ENCODE measurements at places on chromosomes 5 and 9. TPM values are rescaled to one million over a fixed set of nuclear protein-coding genes. Genes with fewer than 3 reads are reported as not detected.
A peak's percentile ranks its signal among the peaks of the same experiment; 100 is the strongest.

ORM2 gene
- not detected for total RNA-seq

ARID3C gene
- total RNA-seq, result not detected

DNA sequence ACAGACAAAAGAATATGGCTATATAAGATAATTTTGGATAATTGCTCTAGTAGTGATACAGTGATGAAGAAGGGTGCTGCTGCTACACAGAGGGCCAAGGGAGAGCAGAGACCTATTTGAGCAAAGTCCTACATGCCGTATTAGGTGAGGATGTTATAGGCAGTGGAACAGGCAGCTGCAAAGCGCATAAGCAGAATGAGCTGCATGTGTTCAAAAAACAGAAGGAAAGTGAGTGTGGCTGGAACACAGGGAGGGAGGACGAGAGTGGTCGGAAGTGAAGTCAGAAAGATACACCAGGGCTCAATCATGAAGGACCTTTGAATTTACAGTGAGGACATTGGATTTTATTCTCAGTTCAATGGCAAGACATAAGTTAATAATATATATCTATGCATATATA, 35.4 kb downstream of the ITGA2 start:
- no peak for DNase-seq
- no peak overlapping the region for H3K4me3 ChIP-seq
- H3K4me1 ChIP-seq, result peaks cover 13% of the 10 kb centered on the region
- H3K27me3 ChIP-seq, result no peaks in the 10 kb centered on the region
- no peaks in the 10 kb centered on the region for H3K36me3 ChIP-seq

UNC5A gene
- not detected for total RNA-seq

OR4F3 gene
- total RNA-seq, result not detected

- H3K36me3 ChIP-seq, result no peaks in the 10 kb centered on the region
- no peak overlapping the region for H3K4me3 ChIP-seq
- H3K27ac ChIP-seq, result no peak overlapping the region
- no peaks in the 10 kb centered on the region for H3K27me3 ChIP-seq
- H3K4me1 ChIP-seq, result no peaks in the 10 kb centered on the region
- no peak for DNase-seq
These were observed 37.1 kb upstream of the CTNNAL1 start for GRCh38 chr9:109050444-109050843.

- no peak for DNase-seq
- H3K27me3 ChIP-seq, result no peaks in the 10 kb centered on the region
- no peak overlapping the region for H3K27ac ChIP-seq
- H3K4me1 ChIP-seq, result peaks cover 47% of the 10 kb centered on the region
- no peak overlapping the region for H3K4me3 ChIP-seq
- H3K36me3 ChIP-seq, result no peaks in the 10 kb centered on the region
These were observed 3.6 kb downstream of the RIC1 start for GRCh38 chr9:5632540-5632939.

DNA sequence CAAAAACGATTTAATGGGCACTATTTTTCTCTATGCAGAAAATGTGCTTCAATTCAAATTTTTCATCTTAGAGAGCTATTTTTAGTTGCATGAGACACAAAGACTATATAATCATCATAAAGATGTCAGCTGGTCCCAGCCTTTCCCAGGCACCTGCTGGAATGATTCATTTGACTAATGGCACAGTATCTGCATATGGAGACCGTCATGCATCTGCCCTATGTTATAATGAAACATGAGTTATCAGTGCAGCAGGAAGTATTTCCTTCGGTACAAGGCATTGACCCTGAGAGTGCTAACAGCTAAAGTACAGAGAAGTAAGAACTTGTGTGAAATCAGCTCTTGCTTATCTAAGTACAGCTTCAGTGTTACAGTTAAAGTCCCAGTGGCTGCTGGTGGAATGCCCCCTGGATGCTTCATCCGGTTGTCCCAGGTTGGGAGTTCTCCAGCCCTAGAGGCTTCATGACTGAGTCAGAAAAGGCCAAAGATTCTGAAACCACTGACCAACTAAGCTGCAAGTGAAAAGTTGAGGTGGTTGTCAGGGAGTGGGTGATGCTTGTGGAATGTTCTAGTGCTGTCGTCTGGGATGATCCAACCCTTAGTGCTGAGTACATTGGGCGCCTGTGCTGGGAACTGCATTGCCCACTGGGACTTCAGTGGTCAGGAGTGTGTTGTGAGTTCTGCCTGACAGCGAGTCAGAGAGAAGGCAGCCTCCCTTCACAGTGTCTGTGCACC, 57.2 kb downstream of the MTRR start:
- no peak overlapping the region for H3K27ac ChIP-seq
- no peaks in the 10 kb centered on the region for H3K27me3 ChIP-seq
- no peaks in the 10 kb centered on the region for H3K4me1 ChIP-seq
- no peak for DNase-seq
- no peak overlapping the region for H3K4me3 ChIP-seq

PCSK1 gene
- total RNA-seq, result 1.7 TPM

CYSRT1 gene
- total RNA-seq, result 24.3 TPM

- no peaks in the 10 kb centered on the region for H3K36me3 ChIP-seq
- H3K27ac ChIP-seq, result no peak overlapping the region
- no peaks in the 10 kb centered on the region for H3K27me3 ChIP-seq
- peaks cover 13% of the 10 kb centered on the region for H3K4me1 ChIP-seq
- DNase-seq, result no peak
These were observed 38.2 kb downstream of the TRIP13 start for GRCh38 chr5:930866-931265.

NREP gene
- total RNA-seq, result 6.1 TPM

GRCh38 chr5:139147483-139148087, 50.6 kb downstream of the SIL1 start:
- DNase-seq, result no peak
- H3K27ac ChIP-seq, result peak overlapping the region; percentile 72
- H3K4me3 ChIP-seq, result no peak overlapping the region
- no peaks in the 10 kb centered on the region for H3K27me3 ChIP-seq
- H3K36me3 ChIP-seq, result no peaks in the 10 kb centered on the region

DNA sequence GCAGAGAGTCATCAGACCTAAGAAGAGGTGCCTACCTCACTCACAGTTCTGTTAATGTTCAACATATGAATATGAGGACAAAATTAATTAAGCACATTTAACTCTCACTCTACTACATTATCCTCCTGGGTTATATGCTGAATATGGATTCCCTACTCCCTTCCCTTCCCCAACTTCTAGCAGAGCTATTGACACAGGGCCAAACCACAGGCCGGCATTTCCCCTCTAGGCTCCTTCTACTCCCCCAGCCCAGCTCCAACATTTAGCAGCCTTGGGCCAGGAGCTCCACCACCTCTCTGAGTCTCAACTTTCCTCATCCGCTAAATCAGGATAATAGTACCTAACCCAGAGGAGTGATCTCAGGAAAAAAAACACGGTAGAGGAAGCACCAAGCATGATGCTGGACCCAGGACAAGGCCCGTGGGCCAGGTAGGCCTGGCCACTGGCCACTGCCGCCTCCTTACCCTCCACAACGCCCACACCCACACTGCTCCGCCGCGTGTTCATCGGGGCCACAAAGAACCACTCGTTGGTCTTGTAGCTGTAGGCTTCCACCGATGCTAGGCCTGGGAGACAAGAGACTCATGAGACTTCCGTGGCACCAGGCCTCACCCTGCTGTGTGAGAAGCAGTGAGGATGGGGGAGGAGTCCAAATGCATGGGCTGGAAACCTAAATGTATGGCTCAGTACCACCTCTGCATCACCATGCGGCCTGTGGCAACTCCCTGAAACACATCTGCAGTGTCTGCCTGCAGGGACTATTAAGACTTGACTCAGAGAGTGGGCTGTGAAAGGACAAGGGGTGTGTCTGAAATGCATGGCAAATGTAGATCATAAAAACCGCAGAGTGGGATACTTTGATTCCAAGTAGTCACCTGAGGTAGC, 98.8 kb downstream of the KLHL3 start:
- no peak overlapping the region for H3K27ac ChIP-seq
- DNase-seq, result no peak
- no peak overlapping the region for H3K4me3 ChIP-seq
- H3K4me1 ChIP-seq, result no peaks in the 10 kb centered on the region
- no peaks in the 10 kb centered on the region for H3K27me3 ChIP-seq
- peaks cover 6% of the 10 kb centered on the region for H3K36me3 ChIP-seq

DNA sequence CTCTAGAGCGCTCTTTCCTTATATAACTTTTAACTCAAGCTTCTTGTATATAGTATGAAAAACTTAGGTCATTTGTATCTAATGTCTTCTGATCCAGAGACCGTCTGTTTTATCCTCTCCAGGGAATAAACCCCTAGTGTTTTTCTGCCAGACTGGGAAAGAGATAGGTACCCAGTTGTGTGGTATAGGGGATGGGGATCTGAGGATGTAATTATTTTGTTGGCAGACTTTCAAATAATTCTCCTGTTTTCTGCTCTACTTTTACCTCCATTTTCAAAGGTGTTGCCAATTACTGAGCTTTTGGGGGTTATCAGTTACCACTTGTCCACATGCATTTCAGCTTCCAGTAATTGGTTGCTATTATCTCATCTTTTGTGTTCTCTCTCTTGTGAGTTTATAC, 17.9 kb downstream of the CCDC171 start:
- no peak overlapping the region for H3K27ac ChIP-seq
- no peaks in the 10 kb centered on the region for H3K36me3 ChIP-seq
- no peak for DNase-seq
- H3K4me1 ChIP-seq, result no peaks in the 10 kb centered on the region

AGPAT2 gene
- 87.2 TPM for total RNA-seq

CXXC5 gene
- total RNA-seq, result 51.8 TPM

DNA sequence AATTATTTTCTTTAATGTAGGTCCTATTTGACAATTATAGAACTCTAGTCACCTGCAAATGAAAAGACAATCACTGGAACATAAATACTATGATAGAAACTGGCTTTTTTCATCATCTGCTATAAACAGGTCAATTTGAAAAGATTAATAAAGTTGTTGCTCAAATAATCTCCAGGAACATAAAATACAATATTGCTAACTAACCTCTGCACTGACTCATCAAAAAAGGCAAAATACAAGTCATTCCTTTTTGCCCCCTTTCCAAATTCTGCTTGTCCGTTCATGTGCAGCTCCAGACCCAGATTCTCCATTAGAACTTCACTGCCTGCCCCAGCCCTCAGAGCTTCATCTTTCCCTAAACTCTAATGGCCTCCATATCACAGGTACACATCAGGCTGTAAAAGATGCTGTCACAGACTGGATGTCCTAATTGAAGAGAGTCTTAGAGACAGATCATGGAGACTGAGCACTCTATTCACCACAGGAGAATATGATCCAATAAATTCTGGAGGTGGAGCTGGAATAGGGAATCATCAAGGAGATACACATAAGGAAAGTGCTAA, 1.6 kb downstream of the DCTN4 start:
- peak overlapping the region; percentile 96 for H3K27ac ChIP-seq
- DNase-seq, result no peak
- H3K27me3 ChIP-seq, result no peaks in the 10 kb centered on the region
- H3K36me3 ChIP-seq, result no peaks in the 10 kb centered on the region

STOM gene
- 263 TPM for total RNA-seq

- no peak overlapping the region for H3K4me3 ChIP-seq
- no peaks in the 10 kb centered on the region for H3K27me3 ChIP-seq
- H3K4me1 ChIP-seq, result no peaks in the 10 kb centered on the region
- no peaks in the 10 kb centered on the region for H3K36me3 ChIP-seq
These were observed 473.0 kb downstream of the PLK2 start for GRCh38 chr5:57986761-57987341.

GRCh38 chr5:39202597-39203274, 16.6 kb downstream of the FYB1 start:
- peak overlapping the region; percentile 15 for H3K27ac ChIP-seq
- H3K4me3 ChIP-seq, result peak overlapping the region; percentile 15
- H3K27me3 ChIP-seq, result no peaks in the 10 kb centered on the region
- no peaks in the 10 kb centered on the region for H3K36me3 ChIP-seq
- peaks cover 4% of the 10 kb centered on the region for H3K4me1 ChIP-seq

All from vagina (tissue), 2 donors.